ENCODE measurements at places on chromosomes 6 and 20.
A peak's percentile ranks its signal among the peaks of the same experiment; 100 is the strongest.

DNA sequence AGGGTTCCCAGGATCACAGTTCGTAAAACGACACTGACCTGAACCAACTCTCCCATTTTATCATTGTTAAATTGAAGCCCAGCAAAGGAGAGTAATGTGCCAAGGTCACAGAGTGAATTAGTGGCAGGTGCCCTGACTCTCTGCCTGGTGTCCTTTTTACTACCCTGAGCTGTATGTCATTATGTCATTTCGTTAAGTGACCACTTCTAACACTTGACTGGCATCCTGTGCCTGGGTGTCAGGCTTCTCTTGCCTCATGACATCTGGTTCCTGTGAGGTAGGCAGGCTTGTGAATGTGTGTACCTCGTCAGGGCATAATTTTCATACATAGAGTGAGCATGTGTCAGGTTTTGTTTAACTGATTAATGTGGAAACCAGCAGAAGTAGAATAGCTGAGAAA lies 48.6 kb downstream of the RALY start:
- DNase-seq, result no peak

- DNase-seq, result no peak
Observed at GRCh38 chr6:160391419-160392116, 43.4 kb downstream of the SLC22A3 start.

DNA sequence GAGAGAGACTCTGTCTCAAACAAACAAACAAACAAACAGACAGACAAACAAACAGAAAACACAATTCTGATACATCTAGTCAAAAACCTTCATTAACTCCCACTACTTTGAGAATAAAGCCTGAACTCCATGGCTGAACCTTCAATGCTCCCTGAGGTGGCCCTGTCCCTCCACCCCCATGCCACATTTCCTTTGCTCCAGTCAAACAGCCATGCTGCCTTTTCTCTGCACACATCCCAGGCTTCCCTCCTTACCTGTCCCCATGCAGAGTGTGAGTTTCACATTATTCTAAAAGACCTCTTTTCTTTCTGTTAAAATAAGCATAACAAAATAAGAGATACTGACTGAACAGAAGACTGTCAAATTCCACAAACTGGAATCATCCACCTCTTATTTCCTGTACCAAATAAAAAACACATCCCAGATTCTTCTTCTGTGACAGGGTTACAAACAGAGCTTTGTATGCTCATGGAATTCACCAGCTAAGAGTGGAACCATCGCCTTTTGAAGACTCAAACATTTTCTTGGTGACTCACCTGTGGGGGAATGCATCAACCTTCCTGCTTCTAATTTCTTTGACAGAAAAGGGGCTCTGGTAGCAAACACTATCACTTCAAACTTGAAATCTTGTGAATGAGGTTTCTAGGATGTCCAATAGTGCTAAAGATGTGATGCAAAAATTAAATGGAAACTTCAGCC lies 71.0 kb upstream of the SLC22A16 start:
- DNase-seq, result no peak

DNA sequence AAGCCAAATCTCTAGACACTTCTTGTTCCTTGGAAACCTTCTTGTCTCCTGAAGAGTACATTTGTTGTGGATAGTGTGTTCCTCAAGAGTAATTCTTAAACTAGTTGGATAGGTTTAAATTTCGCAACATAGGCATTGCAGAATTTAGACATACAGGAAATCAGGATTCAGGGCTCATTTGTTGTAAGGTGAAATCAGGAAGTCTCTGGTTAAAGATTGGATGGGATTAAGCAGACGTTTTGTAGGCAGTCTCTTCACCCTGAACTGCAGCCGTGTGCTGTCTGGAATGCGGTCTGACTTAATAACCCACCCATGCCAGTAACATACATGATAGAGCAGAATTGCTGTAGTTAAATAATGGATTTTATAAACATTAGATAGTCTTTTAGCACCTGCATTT lies 21.7 kb downstream of the HIVEP1 start:
- no peak for DNase-seq

DNA sequence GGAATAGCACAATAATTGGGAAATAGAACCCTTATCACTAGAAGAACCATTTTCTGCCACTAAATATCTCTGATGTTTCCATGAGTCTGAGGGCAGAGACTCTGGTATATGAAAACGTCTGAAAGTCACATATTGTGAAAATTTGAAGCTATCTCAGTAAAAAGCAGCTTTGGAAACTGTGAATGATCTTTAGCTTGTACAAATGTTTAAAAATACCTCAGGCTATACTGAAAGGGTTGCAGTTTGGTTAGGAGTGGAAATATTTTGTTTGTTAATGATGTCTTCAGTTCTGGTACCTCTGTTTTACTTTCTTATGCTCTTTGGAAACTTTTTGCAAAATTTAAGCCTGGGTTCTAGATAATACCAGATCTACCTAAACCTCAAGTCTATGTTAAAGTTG lies 135.0 kb downstream of the SLC16A10 start:
- DNase-seq, result no peak

DNA sequence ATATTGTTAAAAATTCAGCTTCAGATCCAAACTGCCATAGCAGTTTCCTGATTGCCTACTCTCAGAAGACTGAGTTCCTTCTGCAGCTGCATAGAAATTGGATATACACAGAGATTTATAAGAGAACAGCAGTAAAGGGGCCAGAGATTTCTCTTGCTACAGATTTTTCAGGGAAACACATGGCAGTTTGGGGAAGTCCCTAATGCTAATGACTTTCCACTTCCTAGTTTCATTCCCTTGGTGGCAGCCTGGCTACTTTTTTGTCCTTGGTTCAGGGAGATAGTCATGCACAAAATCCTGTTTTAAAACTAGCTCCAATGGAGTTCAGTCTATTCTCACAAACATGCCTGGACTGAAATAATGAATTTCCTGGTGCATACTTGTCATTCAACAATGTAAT lies 125.3 kb upstream of the PLCB4 start:
- no peak for DNase-seq

DNA sequence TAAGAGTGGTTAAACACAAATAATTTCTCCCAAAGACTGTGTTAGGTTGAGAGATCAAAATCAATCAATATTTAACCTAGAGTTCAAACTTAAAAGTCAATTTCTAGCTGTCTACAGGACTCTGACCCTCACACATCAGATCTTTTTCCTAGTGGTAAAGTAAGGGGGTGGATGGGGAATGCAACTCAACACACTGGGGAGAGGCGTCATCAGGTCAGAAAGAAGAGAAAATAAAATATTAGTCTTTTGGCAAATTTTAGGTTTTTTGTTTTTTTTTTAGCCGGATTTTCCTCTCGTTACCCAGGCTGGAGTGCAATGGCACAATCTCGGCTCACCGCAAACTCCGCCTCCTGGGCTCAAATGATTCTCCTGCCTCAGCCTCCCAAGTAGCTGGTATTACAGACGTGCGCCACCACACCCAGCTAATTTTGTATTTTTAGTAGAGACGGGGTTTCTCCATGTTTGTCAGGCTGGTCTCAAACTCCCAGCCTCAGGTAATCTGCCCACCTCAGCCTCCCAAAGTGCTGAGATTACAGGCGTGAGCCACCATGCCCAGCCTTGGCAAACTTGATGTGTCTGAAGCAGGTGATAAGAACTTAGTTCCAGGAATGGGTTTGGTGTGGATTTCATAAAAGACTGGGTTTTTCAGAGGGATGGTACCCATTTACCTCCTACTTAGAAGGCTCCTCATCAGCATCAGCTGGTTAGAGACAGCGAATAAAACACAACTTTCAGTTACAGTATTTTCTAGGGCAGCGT lies 65.9 kb downstream of the MKKS start:
- no peak for DNase-seq

- DNase-seq, result no peak
Observed at GRCh38 chr6:46794068-46794467, 879 bp downstream of the MEP1A start.

- no peak for DNase-seq
Observed at GRCh38 chr6:13437218-13437996, 50.0 kb downstream of the GFOD1 start.

DNA sequence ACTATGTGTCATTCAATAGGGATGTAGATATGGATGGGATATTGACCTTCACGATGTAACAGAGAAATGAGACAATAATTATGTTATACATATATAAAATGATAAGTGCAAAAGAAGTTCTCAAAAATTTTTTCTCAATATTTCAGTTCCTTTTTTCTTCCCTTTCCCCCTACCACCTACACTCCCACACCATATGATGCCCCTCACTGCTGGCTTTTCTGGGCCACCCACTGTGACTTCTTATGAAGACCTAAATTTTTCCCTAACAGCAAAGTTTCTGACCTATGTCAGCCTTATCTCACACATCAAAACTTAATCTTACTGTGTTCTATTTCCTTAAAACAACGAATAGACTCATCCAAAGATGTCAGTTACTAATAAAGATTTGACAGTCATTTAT lies 89.9 kb upstream of the MYLIP start:
- DNase-seq, result no peak

- no peak for DNase-seq
Observed at GRCh38 chr6:93799226-93799625, 379.9 kb upstream of the EPHA7 start.

GRCh38 chr20:24863356-24863755 lies 85.7 kb upstream of the CST7 start:
- DNase-seq, result no peak

- no peak for DNase-seq
Observed at GRCh38 chr6:118295336-118295735, 252.8 kb upstream of the PLN start.

DNA sequence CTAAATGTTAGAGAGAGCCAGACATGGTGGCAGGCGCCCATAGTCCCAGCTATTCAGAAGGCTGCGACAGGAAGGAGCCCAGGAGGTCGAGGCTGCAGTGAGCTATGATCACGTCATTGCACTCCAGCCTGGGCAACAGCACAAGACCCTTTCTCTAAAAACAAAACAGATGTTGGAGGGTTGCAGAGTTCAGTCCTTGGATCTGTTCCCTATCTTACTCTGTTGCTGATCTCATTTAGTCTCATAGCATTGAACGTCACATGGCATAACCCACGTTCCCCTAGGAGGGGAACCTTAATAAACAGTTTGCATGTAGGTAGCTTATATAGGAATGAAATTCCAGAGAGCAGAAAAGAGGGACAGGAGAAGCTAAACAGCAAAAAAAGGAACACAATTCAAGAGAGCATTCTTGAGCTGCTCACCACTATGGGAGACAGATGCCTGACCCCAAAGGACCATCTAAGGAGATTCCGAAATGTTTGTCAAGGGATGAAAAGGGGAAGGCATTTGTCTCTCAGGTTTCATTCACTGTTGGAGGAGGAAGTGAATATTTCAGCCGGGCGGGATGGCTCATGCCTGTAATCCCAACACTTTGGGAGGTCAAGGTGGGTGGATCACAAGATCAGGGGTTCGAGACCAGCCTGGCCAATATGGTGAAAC lies 54.6 kb upstream of the PIM1 start:
- DNase-seq, result no peak

DNA sequence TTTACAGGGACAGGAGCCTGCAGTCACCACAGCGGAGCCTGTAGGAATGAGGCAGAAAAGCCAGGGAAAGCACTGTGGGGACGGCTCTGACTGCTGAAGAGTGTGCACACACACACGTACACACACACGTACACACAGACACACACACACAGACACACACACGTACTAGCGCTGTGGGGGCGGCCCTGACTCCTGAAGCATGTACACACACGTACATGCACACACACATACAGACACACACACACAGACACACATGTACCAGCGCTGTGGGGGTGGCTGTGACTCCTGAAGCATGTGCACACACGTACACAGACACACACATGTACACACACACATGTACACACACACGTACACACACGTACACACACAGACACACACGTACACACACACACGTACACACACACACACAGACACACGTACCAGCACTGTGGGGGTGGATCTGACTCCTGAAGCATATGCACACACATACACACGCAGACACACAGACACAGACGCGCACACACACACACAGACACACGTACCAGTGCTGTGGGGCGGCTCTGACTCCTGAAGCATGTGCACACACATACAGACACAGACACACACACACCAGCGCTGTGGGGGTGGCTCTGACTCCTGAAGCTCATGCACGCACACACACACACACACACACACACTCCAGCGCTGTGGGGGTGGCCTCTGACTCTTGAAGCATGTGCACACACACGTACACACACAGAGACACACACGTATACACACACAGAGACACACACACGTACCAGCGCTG lies 127.3 kb downstream of the DLL1 start:
- DNase-seq, result peak; percentile 17

GRCh38 chr20:12949429-12949980 lies 59.3 kb upstream of the SPTLC3 start:
- no peak for DNase-seq

DNA sequence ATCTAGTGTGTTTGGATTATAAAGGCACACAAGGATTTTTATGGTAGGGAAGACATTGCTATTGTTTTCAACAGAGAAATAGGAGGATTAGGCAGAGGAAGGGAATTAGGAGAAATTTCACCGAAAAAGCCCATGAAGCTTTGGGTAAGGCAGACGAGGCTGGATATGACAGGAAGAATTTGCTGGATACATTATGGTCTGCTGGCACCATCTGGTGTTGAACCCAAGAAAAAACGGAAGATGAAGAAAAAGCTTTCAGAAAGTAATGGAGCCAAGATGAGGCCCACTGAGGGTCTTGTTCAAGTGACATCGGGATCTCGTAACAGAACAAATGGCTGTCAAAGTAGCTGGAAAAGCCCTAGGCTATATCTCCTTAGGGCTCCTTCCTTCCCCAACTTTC lies 56.5 kb downstream of the OR2J2 start:
- no peak for DNase-seq

- no peak for DNase-seq
Observed at GRCh38 chr20:57683287-57683686, 26.5 kb downstream of the PMEPA1 start.

DNA sequence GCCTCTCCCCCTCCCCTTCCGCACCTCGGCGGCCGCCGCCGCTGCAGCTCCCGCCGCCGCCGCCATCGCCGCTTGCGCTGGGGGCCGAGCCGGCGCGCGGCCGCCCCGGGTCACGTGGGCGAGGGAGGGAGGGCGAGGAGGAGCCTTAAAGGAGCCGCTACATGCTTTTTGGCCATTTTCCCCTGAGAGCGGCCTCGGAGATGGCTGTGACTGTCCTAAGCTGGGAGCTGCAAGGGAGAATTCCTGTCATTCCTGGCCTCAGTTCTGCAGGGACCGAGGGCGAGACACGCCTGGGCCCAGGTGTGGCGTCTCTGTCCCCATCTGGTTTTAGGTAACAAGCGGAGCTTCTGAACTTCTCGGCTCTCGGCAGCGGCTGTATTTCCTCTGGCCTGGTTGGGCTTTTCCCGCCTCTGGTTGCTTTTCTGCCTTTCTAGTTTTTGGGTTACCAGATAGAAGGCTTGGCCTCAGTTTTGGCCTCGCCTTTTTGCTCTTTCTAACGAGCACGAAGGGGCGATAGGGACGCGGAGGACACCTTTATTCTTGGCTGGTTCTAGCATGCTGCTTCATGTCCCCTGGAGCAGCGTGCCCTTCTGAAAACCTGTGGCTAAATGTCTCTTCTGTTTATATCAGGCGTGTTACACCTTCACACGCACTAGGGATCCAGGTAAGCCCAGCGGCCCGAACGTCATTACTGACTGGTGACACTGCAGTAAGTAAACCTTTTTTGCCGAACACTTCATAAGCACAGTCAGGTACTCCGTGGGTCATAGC lies at the start of gene EHMT2:
EHMT2 (minus strand) TSS at position 87 of the 771 bp plus-strand sequence; CDS start at position 66, 21 bp downstream.
- peak; percentile 94 for DNase-seq

- DNase-seq, result no peak
Observed at GRCh38 chr6:145819994-145820393, 5.4 kb upstream of the FBXO30 start.

All from head of caudate nucleus (tissue), 42 donors.